ENCODE measurements at places on chromosomes 1 and 21.

DNA sequence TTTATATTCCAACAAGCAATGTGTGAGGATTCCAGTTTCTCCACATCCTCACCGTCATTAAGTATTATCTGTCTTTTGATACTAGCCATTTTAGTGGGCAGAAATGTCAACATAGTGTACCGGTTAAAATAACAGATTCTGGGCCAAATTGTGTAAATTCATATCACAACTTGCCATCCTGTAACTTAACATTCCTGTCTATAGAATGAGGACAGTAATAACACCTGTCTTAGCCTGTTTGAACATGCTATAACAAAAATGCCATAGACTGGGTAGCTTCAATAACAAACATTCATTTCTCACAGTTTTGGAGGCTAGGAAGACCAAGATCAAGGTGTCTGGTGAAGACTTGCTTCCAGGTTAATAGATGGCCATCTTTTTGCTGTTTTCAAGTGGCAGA is 491.1 kb downstream of the PTBP2 start:
- DNase-seq: no peak

DNA sequence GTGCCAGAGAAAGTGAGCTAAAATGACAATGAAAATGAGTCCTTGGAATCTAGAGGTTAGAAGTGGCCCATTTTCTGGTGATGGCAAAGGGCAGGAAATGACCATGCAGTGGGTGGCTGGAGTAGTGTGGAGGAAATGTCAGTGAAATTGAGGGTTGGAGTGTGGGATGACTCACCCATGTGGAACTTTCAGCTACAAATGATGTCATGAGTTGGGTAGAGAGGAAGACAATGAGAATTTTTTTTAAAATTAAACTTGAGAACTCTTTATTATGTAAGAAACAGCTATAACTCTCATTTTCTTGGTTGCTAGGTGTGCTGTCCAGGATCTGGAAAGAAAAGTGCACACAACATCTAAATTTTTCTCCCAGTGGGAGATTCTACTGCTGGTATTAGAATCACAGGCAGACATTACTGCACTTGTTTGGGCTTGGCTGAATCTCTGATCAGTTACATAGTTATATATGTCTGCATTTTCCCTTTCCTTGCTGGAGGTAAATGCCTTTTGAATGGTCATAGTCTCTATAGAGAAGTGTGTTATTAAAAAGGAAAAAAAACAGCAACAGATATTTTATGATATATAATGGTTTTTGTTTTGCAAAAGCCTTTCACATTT is 56.8 kb upstream of the GNG12 start:
- no peak for DNase-seq

GRCh38 chr1:234917495-234918180 is 211.0 kb downstream of the TOMM20 start:
- no peak for DNase-seq

GRCh38 chr1:93061895-93062792 is 16.9 kb upstream of the MTF2 start:
- peak; percentile 31 for DNase-seq

- no peak for DNase-seq
These were observed 235.3 kb upstream of the C1orf105 start for GRCh38 chr1:172185211-172185610.

DNA sequence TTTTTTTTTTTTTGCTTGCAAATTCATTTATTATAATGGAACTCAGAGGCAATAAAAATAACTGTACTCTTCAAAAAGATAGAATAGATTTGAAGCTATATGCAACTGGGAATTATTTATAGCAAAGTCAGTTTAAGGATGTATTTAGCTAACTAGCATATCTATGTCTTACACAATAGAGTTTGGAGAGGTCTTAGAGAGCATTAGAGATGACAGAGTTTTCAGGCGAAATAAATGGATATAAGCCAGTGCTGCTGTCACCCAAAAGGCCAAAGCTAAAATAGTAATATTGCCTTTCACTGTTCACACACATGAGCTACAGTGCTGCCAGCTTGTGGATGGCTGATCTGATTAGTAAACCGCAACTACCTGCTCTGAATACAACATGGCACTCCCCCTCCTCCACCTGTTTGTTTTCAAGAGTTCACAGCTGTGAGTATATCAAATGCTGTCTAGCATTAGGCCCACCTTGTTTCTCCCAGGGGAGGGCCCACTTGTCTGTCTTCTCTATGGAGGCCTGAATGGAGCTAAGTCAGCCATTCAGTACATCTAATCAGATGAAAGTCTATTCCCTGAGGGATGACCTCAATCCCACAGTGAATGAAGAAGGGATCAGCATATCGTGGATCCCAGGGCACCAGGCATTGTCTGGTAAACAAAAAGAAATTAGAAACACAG is 25.2 kb upstream of the SSX2IP start:
- no peak for DNase-seq

- DNase-seq: no peak
These were observed 91.1 kb downstream of the RUNX1 start for GRCh38 chr21:34958040-34958439.

- DNase-seq: no peak
These were observed 6.8 kb downstream of the HCRTR1 start for GRCh38 chr1:31624309-31624708.

DNA sequence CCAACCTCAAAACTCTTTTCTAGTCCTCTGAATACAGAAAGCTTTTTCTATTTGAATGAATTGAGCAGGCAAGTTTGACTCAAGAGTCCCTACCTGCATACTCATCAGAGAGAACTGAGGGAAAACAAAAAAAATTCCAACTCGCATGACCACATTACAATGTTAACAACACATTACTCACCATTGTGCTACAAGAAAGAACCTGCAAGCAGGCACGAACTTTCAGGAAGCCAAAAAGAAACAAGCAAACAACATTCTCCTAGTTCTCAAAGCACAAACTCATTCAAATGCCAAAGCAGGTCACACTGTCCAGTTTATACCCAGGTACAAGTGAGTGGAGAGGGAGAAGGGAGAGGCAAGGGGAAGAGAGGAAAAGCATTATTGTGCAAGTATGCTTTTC is 14.6 kb downstream of the OTUD7B start:
- DNase-seq: no peak

- no peak for DNase-seq
These were observed 56.4 kb downstream of the AJAP1 start for GRCh38 chr1:4710592-4711415.

GRCh38 chr21:18164483-18164882 is 80.2 kb upstream of the CHODL start:
- no peak for DNase-seq

- DNase-seq: no peak
These were observed 38.2 kb downstream of the ACTN2 start for GRCh38 chr1:236724506-236724905.

DNA sequence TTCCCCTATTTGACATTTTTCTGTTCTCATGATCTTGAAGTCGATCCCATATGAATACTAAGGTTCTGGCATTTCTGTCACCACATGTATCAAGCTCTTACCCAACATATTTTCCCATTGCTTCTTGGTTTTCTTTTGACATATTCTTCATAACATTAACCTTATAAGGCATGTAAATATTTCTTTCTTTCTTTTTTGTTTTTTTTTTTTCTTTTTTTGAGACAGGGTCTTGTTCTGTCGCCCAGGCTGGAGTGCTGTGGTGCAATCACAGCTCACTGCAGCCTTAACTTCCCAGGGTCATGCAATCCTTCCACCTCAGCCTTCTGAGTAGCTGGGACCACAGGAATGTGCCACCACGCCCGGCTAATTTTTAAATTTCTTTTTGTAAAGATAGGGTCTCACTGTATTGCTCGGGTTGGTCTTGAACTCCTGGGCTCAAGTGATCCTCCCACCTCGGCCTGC is 33.1 kb upstream of the ERRFI1 start:
- no peak for DNase-seq

- DNase-seq: no peak
These were observed 65.8 kb downstream of the AK5 start for GRCh38 chr1:77347646-77348045.

DNA sequence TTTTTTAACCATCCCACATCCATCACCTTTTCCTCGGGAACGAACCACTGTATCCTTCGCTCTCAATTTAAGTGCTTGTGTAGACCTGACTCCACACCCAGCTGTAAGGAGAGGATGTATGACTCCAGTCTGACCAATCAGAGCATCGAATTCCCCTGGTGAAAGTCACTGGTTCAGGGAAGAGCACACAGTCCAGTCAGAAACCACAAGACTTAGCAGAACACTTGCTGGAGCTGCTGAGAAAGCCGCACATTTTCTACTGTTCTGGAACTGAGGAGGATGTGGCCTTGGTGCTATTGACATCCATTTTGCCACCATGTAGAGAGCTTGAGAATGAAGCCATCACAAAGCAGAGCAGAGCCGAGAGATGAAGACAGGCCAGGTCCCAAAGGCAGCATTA is 59.9 kb upstream of the CNN3 start:
- no peak for DNase-seq

- peak; percentile 45 for DNase-seq
These were observed 93.3 kb downstream of the PDE9A start for GRCh38 chr21:42746593-42747275.

DNA sequence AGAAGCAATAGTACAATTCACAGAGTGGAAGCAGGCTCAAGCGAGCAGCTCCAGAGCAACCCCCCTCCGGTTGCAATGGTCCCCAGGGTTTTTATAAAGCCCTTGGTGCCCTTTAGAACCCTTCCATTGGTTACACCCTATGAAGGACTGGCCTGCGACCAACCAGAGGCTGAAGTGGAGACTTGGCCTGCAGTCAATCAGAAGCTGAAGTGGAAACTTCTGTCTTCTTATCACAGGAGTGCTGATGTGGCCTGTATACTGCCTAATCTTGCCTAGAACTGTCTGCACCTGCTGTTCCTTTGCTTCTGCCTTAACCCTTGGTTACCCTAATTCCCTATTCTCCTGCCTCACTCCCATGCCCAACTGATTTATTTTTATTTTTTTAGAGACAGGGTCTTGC is 15.4 kb upstream of the FRRS1 start:
- DNase-seq: no peak

- no peak for DNase-seq
These were observed 29.8 kb upstream of the COL16A1 start for GRCh38 chr1:31733389-31734219.

- DNase-seq: no peak
These were observed 25.3 kb downstream of the RRAGC start for GRCh38 chr1:38834221-38834782.

GRCh38 chr1:9883585-9884449 is 26.3 kb downstream of the CTNNBIP1 start:
- no peak for DNase-seq

DNA sequence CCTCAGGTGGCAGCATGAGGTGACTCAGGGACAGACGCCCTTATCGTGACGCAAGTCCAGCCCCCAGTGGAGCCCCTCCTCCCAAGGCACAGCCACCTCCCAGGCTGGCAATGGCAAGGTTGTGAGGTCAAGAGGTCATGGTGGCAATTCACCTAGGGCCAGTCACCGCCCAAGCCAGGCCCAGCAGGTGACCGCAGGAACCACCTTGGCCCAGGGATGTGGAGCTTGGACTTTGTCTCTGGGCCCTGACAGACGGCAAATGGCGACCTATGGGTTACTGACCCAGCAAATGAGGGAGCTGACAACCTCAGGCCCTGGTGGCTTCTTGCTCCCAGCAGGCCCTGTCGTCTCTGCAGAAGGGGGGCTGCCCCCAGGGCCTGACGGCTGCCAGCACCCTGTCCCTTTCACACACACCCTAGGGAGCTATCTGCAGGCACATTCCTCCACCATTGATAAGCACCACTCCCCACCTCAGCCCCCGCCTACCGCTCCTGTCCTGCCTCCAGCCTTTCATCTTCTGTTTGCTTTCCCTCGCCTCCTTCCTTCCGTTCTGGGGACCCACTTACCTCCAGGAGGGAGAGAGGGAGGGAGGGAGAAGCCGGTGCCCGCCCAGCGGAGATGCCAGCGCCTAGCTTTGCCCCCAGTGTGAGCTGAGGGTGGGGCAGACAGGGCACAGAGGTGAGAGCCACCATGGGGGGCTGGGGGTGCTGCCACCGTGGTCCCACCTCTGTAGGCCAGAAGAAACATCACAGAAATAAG is 12.1 kb downstream of the EPHA2 start:
- no peak for DNase-seq

GRCh38 chr1:156627313-156627880 is 8.2 kb downstream of the HAPLN2 start:
- DNase-seq: peak; percentile 30

DNA sequence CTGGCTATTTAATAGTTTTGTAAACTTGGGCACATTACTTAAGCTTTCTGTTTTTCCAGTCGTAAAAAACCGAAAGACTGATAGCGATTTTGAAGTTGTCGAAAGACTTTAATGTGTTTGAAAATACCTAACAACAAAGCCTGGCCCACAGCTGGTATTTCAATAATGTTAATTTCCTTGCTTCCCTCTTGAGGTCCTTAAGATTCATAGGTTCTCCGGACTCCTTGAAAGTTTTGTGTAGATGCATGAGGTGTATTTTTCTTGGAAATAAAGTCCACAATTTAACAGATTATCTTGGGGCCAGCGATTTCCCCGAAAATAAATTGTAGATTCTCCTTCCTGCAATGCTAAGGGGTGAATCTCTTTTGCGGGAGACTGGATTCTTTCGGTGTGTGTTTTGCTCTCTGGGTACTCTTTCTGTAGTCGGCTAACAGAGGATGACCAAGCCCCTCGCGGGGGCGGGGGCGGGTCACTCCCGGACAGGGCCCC is 735 bp upstream of the YTHDF2 start:
- DNase-seq: no peak

DNA sequence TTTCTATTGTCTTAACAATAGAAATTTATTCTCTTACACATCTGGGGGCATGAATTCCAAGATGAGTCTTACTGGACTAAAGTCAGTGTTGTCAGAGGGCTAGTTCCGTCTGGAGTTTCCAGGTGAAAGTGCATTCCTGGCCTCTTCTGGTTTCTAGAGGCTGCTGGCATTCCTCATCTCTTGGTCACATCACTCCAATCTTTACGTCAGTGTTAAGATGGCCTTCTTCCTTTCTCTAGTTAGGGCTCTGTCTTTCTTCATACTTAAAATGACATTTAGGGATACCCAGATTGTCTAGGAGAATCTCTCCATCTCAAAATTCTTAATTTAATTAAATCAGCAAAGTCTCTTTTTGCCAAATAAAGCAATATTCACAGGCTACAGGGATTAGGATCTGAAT is 13.3 kb upstream of the PDC start:
- DNase-seq: no peak

- no peak for DNase-seq
These were observed 288.9 kb downstream of the TM2D1 start for GRCh38 chr1:61436016-61436415.

- no peak for DNase-seq
These were observed 116.7 kb downstream of the FASLG start for GRCh38 chr1:172775606-172776005.

- DNase-seq: no peak
These were observed 80.3 kb downstream of the TTC3 start for GRCh38 chr21:37153196-37153934.

- DNase-seq: no peak
These were observed 68.6 kb downstream of the VAV3 start for GRCh38 chr1:107896401-107896800.

All from activated CD4-positive, alpha-beta T cell treated with anti-CD3 and anti-CD28 coated beads, Interleukin-2, amount 50 U/mL, for 1 hour (primary cell).